ENCODE measurements at places on chromosomes 6 and 20. TPM values are rescaled to one million over a fixed set of nuclear protein-coding genes. Genes with fewer than 3 reads are reported as not detected.

GRCh38 chr6:50270415-50270814, 220.7 kb upstream of the DEFB112 start:
- DNase-seq, result no peak

GRCh38 chr6:7921046-7921445, 10.5 kb upstream of the TXNDC5 start:
- DNase-seq, result no peak

DNA sequence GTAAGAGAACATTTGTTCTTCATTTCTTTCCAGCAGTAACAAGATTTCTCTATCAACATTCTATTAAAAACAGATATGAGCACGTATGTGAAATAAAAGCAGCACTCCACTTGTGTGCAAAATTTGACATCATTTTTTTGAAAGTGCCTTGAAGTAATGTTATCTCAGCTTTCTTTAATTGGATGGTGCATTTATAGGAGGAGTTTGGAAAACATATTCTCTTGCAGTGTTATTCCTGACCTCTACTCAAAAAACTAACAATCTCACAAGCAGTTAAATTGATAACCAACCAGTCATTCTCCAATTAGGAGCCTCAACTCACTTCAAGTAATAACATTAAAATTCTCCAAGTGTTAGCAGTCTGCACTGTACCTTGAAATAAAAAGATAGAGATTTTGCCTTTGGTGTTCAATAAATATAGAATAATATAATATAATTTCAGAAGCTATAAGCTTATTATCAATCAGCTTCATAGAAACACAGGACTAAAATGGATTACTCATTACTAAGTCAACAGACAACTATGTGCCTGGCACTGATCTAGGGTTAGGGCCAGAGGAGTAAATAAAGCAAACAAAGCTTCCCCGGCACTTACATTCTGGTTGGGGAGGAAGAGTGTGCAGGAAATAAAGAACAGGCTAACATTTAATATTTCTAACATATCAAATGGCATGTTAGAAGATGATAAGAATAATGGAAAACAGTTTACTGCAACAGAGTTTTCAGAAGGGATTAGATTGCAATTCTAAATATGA, 149.0 kb upstream of the SGK1 start:
- DNase-seq, result no peak

GRCh38 chr6:71248306-71248765, 40.3 kb upstream of the OGFRL1 start:
- no peak for DNase-seq

DNA sequence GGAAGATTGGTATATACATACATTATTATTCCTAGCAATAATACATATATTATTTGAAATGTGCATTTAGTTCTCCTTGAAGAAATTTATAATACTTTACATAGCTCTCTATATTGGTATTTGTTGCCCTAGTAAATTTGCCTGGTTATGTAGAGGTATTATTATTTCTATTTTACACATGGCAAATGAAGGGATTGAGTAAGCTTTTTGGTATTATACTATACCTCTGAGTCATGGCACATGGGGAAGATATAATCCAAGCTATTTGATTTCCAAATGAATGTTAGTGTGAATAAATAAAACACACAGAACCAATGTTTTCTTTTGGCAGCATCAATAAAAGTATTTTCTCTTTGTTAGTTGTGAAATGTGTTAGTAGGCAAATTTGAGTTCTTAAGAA, 409.6 kb upstream of the SLC35B3 start:
- DNase-seq, result no peak

- no peak for DNase-seq
Measured at GRCh38 chr20:39736434-39737327, 774.5 kb downstream of the DHX35 start.

DNA sequence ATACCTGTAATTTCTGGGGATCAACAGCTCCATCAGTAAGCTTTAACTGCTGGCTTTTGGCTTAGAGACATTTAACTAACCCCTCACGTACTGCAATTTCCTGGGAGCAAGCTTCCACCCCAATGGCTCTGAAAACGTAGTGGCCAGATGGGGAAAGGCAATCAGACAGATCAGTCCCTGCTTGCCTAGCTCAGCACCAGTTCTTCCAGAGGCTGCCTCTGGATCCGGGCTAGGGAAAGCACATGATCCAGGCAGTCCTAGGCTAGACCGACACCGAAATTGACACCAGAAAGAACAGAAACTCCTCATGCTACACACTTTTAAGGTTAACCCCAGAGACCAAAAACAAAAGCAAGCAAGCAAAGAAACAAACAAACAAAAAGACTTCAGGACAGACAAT, 13.3 kb downstream of the PREP start:
- DNase-seq, result no peak

- DNase-seq, result no peak
Measured at GRCh38 chr20:33399924-33400323, 1.4 kb downstream of the CDK5RAP1 start.

DNA sequence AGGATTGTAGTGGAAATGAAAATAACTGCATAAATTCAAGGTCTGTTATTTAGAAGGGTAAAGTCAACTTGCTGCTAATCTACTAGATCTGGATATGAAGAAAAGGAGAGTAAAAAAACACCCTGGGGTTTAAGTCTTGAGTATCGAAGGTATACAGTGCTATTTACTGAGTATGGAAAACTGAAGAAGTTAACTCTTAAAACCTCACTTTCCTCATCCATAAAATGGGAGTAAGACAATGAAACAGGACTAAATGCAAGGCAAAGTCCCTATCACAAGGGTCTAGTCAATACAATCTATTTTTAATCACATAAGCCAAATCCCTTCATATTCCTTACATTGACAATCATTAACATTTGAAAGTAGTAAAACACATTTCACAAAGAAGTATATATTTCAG, 2.2 kb downstream of the FBXO5 start:
- DNase-seq, result no peak

GRCh38 chr6:34475238-34475682, 9.4 kb downstream of the PACSIN1 start:
- DNase-seq, result no peak

DNA sequence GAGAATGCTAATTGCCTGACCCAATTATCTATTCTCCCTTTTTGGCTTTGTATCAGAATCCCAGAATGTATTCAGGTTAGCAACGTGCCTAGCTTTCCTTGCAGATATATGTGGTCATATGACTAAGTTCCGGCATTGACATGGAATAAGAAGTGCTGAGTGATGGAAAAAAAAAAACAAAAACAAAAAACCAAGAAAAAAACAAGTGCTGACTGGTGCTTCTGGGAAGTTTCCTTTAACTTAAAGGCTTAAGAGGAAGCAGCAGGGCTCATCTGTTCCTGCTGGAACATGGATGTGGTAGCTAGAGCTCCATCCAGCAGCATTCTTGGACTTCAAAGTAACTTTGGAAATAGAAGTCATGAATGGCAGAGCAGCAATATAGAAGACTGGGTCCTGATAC, 10.4 kb upstream of the RPF2 start:
- no peak for DNase-seq

DNA sequence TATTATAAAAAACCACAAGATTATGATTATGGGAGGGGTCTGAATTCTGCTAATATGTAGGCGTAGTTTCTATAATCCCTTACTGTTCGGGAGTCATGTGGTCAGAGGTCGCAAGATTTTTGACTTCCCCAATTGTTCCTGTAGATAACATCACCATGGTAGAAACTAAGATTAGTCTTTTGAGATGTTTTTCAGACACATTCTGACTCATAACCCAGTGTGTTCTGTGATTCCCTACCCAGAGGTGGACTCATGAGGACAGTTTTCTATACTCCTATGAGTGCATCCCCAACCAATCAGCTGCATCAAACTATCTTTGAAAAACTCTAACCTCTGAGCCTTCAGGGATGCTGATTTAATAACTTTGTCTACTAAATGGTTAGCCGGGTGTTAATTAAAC, 175.5 kb downstream of the RFPL4B start:
- DNase-seq, result no peak

DNA sequence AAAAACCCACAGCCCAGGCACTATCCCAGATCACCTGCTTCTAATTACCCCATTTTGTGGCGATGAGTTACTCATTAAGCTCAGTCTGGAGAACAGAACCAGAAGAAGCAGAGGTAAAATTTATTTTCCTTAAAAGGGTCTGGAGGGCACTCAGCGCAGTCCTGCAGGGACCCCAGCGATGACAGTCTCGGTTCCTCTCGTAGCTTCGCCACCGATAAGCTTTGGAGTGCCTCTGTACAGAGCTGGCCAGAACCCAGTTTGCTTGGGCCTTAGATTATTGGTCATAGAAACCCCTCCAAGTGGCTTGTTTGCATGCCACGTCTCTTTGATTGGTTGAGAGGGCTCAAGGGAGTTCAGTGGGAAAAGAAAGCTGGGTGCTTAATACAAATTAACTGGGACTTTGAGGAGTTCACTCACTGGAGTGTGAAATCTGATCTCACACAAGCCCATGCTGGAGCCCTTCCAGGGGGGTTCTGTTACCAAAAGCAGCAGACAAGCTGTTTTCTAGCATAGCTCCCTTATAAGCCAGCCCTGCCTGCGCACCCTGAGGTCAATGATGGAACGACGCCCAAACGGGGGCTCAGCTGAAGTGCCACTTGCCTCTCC, 158.5 kb upstream of the ARID1B start:
- no peak for DNase-seq

DNA sequence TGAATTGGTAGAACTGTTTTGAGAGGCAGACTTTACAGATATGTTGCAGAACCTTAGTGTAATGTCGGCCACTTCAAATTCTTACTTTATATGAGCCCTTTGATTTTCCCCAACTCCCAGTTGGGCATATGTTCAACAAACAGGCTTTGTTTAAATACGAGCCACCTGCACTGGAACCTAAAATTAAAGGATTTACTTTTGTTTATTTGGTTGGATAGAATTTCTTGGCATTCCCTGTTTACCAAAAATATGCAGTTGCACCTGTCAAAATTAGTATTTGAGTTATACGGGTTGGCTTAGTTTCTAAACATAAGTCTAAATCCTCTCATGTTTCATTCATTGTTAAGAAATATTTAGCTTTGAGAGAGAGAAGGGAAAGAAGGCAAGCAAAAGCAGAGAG, 2.4 kb upstream of the GLYATL3 start:
- DNase-seq, result no peak

- DNase-seq, result no peak
Measured at GRCh38 chr6:128827675-128828464, 55.1 kb upstream of the LAMA2 start.

DNA sequence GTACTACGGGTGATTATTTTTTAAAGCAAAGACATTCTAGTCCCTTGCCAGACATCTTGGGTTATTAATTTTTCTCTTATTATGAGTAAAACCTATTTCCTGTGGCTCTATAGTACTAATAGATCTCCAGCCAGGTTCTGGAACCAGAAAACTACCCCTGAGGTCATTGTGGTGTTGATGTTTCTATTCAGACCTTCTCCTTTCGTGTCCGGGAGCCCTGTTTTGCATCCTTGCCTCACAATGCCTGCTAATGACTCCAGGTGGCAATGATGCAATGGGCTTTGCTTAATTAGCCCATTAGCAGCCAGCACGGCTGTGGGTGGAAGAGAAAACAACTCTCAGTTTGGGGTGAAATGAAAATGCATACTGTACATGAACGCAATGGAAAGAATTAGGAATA, 62.9 kb upstream of the ARG1 start:
- DNase-seq, result no peak

- DNase-seq, result no peak
Measured at GRCh38 chr20:62171245-62171644, 11.6 kb upstream of the MTG2 start.

GRCh38 chr6:5507131-5507681, 245.9 kb downstream of the FARS2 start:
- no peak for DNase-seq

- DNase-seq, result no peak
Measured at GRCh38 chr6:12527339-12527738, 189.2 kb upstream of the PHACTR1 start.

DNA sequence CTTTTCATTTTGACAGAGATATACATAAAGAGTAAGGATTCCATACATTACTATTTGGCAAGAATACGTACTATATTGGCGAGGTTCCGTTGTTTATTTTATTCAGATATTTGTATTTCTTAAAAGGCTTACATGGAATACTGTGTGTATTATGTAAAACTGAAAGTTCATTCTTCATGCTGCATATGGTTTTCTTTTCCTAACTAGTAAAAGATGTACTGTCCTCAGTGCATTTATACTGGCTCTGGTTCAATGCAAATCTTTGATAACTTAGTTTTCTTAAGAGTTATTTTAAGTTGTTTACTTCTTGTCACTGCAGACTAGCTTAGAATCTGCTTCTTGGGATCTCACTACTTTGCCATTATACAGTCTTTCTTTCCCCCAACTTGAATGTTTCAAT, 42.0 kb downstream of the ADGRB3 start:
- DNase-seq, result no peak

PAK5 gene
- not detected for total RNA-seq

RNF182 gene
- total RNA-seq, result 1.7 TPM

MAP7 gene
- 5.2 TPM for total RNA-seq

SIRPB2 gene
- total RNA-seq, result 25.5 TPM

RAET1L gene
- not detected for total RNA-seq

ELOVL2 gene
- 0.10 TPM for total RNA-seq

HCK gene
- total RNA-seq, result 35.1 TPM

Data from mesenteric fat pad (tissue), 1 donor.